ENCODE measurements at places on chromosomes 16 and 17.

- DNase-seq = peak; percentile 55
Observed at GRCh38 chr17:40122999-40123810, 1.4 kb downstream of the MSL1 start.

- DNase-seq = no peak
Observed at GRCh38 chr17:77378318-77379064, 237.7 kb downstream of the SEC14L1 start.

DNA sequence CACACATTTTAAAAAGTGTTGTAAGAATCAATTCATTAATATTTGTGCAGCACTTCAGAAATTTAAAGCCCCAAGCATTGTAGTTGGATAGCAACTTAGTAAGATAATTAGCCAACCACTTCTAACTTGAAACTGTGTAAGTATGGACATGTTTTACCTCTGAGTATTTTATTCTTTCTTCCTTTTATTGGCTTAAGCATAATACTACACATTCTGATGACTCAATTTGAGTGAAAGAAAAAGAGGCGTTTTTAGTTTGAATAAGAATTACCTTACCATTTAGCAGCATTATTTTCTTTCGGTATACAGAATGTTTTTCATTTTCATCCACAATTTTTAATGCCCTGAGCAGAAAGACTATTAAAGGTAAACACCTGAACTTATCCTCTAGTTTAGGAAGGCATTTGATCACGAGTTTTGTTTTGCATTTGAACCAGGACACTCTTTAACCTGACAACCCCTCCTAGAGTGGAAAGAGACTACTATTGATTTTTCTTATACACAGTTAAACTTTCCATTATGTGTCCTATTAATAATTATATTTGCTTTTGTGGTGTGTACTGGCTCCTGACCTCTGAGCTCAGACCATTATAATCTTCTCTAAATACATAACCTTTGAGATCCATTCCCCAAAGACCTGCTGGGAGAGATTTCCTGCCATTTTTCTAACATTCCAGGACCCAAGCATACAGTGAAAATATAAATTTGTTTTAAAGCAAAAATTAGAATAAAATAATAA is 9.2 kb downstream of the NACA2 start:
- no peak for DNase-seq

- no peak for DNase-seq
Observed at GRCh38 chr17:74992223-74992622, 4.8 kb downstream of the CDR2L start.

- DNase-seq = no peak
Observed at GRCh38 chr16:4544473-4544872, 5.9 kb upstream of the CDIP1 start.

GRCh38 chr16:74698222-74698621 is 2.4 kb downstream of the MLKL start:
- DNase-seq = no peak

All from stimulated activated CD4-positive, alpha-beta T cell treated with anti-CD3 and anti-CD28 coated beads, Interleukin-4, amount 100 ng/mL, for 4 hours (primary cell).